ENCODE measurements at places on chromosomes 16 and 17.
A peak's percentile ranks its signal among the peaks of the same experiment; 100 is the strongest.

DNA sequence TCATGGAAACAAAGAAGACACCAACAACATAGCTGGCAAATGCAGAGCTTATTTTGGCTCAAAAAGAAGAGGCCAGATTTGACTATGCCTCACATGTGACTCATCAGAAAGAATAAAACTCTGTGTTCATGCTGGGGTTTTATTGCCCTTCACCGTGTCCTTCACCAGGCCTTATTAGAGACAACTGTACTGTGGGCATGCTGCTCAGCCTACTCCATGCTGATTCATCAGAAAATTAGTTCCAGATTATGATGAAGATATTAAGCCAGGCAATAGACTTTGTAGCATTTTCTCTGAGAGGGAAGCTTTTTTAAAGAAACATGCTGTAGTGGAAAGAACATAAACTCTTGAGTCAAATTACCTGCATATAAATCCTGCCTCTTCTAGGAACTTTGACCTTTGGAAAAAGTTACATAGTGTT, 89.8 kb downstream of the CYB561 start:
- DNase-seq: peak; percentile 61

GRCh38 chr16:77555126-77555525, 120.3 kb upstream of the ADAMTS18 start:
- DNase-seq: no peak

- DNase-seq: no peak
Measured at GRCh38 chr17:64413513-64413912, 22.9 kb upstream of the PECAM1 start.

DNA sequence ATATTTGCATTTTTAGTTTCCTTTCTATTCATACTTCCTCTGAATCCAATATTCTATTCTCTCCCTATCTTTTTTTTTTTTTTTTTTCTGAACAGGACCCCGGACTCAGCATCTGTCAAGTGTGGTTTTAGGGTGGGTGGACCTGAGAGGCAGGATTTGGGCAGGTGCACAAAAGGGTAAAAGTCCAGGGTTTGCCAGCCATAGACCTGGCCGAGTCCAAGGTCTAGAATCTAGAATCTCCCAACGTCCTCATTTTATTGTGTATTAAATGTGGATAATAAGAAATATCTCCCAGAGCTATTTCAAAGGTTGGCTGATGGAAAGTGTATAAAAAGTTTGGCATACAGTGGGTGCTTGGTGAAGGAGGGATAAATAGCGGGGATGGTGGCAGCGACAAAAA, 273.3 kb upstream of the MAF start:
- DNase-seq: no peak

GRCh38 chr17:31550389-31551056, 159.0 kb downstream of the RAB11FIP4 start:
- no peak for DNase-seq

Measured in SK-N-MC (cell line).